ENCODE measurements at places on chromosomes 7 and 10. TPM values are rescaled to one million over a fixed set of nuclear protein-coding genes. Genes with fewer than 3 reads are reported as not detected.

The TMEM270 gene
- total RNA-seq: not detected

The GRM3 gene
- not detected for total RNA-seq

The FAM25A gene
- total RNA-seq: not detected

The PRRT4 gene
- 0.12 TPM for total RNA-seq

DNA sequence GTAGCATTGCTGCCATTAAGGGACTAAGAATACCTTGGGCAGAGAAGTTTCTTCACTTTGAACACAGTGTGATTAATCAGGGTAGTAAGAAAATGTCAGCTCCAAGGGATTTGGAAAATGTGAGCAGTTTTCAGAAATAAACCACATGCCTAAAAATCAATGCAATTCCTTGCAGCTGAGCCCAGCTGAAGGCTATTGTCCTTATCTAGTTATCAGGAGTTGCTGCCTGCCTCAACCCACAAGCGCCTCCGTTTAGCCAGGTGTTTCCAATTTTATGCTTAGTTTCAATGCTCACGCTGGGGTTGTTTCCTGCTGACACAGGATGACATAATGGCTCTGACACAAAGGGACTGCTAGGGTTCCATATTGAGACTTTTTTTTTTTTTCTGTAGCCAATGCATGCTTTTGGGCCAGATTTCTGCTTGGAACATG lies 132.3 kb upstream of the ANK3 start:
- DNase-seq: peak; percentile 13

DNA sequence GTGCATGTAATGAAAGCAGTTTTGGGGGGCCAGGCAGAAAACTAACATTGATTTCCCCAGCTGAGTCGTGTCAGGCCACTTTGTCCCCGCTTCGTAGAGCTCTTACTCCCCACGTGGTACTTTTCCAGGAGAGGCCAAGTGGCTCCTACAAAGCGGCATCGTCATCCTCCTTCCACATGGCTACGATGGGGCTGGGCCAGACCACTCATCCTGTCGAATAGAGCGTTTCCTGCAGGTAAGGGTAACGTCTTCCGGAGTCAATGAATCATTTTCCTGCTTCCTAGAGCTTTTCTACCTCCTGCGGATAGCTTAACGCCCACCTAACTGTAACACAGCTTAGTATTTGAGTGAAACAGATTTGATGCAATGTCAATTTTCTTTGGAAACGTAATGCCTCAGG lies 21.7 kb upstream of the SEC61A2 start:
- no peak for DNase-seq

GRCh38 chr7:120233338-120233737 lies 39.6 kb upstream of the KCND2 start:
- no peak for DNase-seq

DNA sequence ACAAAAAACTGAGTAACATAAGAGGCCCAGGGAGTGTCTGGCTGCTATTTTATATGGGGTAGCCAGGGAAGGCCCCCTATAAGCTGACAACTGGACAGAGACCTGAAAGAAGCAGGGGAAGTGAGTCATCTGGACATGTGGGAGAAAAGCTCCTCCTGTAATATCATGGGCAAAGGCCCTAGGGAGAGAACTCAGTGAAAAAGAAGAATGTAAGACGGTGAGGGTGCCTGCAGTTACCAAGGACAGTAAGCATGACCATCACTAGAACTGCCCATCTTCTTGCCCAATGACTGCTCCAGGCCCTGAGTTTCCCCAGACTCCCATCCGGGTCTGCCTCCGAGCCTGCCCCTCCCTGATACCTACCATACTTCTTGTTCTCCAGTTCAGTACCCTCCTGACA lies 2.3 kb downstream of the ELMO1 start:
- no peak for DNase-seq

- peak; percentile 51 for DNase-seq
Measured at GRCh38 chr7:87218796-87219544, 562 bp downstream of the TMEM243 start.

GRCh38 chr10:100742076-100742771 lies 3.2 kb upstream of the PAX2 start:
- no peak for DNase-seq

GRCh38 chr10:17241611-17242333 lies 13.7 kb downstream of the VIM start:
- no peak for DNase-seq

GRCh38 chr7:3117488-3118231 lies 74.0 kb upstream of the CARD11 start:
- DNase-seq: peak; percentile 69

DNA sequence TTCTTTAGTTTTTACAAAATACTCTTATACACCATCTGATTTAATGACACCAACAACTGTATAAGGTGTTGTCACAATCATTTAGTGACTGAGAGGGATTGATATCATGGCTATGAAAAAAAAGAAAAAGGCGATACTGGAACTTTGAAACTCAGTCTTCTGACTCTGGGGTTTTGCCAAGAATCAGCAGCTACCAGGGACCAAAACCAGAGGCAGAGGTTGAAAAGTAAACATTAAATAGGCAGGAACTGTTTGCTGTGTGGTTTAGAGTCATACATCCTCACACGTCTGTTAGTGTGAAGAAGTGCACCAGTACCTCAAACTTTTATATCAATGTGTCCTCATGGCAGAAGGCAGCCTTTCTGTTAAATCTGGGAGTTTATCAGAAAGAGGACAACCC lies 19.9 kb upstream of the GGCT start:
- DNase-seq: no peak

GRCh38 chr7:75985009-75985517 lies 9.3 kb downstream of the TMEM120A start:
- no peak for DNase-seq

DNA sequence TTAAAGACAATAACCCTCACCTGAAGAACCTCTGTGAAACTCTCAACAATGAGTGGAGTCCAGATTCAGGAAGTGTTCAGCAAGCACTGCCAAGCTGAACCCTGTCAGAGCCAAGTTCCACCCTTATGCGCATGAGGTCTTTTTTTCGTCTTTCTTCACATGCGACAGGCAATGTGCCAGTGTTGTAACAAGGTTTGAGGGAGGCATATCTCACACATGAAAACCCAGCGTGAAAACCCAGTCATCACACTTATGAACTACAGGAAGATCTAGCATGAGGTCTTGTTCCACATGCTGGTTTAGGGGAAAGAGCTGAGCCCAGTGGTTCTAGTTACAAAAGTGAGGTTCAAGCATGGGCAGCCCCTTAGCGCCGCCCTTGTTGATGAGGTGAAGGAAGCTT lies 49.7 kb downstream of the RABGEF1 start:
- DNase-seq: no peak

GRCh38 chr7:43905209-43905946 lies 1.0 kb downstream of the URGCP start:
- DNase-seq: no peak

GRCh38 chr7:90064370-90064769 lies 89.9 kb upstream of the STEAP1 start:
- no peak for DNase-seq

DNA sequence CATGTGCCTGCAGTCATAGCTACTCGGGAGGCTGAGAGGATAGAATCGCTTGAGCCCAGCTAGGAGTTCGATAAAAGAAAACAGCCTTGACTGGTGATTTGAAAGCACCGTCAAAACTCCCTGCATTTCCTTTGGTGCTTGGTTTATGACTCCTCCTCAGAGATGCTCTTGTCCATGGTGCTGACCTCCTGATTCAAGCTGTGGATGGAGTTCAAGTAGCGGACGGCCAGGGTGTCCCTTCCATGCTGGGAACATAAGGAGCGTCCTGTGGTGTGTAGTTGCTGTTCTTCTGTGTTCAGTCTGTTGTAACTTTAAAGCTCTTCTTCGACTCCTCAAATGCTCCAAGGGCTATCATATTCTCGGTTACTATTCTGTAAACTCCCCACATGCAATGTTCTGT lies 382.5 kb upstream of the KIAA1217 start:
- no peak for DNase-seq

GRCh38 chr7:109215341-109215740 lies 645.7 kb downstream of the DNAJB9 start:
- no peak for DNase-seq

DNA sequence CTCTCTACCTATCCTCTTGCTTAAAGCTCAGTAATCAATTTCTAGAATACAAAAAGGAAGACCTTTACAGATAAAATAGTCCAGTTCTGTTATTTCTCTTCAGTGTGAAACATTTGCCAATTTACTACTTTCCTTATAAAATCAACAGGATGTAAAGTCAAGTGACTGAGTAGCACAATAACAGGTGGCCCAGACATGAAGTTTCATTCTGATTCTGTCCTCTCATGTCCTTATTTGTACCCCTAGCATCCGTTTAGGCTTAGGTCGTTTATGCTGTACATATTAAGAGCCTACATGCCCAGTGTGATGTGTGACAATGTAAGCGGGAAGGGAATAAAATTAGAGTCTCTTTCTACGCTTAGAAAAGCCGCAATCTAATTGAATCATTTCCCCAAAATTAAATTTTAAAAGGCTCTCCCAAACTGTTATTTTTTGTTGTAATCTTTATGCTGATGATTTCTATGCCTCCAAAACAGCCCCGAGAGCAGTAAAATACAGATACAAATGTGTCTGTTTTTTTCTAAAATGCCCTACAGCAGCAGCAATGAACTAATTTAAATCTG lies 29.1 kb downstream of the EPC1 start:
- DNase-seq: no peak

DNA sequence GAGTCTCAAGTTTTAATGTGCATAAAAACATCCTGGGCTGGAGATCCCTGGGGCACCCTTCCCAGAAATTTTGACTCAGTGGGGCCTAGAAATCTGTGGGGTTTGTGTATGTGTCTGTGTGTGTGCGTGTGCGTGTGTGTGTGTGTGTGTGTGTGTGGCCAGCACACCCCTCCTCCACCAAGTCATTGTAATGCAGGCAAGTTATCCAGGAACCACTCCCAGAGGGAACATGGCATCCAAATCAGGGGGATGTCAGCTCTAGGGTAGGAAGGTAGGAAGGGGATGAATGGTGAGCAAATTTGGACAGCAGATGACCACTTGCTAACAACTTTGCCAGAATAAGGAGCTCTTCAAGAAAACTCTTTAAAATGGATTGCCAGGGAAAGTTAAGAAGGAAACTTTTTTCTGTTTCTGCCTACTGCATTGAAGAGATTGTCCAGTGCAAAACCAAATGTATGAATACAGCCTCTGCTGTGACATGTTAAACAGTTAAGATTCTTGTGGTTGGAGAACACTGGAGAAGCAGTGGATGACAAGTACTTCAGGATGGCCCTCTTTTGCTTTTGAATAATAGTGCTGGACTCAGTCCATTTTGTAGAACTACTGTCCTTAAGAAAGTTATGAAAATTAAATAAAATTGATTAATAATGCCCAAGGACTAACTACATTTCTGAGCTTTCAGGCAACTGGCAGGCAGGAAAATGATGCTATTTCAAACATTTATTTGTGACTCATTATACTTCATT lies 12.3 kb downstream of the STAMBPL1 start:
- no peak for DNase-seq

DNA sequence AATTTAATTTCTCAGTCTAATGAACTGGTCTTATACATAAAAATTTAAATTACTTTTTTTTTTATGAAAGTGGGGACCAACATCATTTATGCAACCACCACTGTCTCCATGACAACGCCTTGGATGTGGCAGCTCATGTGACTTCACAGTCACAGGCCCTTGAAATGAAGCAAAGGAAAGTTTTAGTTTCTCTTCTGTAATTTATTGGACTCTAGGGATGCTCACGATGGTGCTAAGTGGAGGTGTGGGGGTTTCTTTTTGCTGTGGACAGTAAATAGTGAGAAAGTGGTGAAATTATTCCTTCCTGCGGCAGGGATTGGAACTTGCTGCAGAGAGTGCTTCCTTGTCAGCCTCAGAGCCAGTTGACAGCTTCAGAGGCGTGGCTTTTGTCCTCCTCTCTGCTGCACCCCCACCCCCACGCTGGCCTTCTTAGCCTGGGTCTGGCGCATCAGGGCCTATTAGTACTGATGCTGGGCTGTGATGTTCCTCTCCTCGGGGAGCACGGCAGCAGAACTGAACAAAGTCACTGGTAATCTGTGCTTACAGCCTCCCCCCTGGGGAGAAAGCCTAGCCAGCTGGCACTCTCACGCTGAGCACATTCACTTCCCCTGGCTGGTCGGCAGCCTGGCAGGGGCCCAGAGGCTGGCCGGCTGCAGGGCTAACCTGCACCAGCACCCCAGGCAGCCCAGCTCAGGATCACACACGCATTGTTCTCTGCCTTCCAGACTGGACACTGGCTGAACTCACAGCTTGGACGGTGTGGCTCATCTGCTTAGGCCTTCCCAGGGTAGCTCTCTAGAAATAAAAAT lies 517.5 kb upstream of the GALNT17 start:
- no peak for DNase-seq

DNA sequence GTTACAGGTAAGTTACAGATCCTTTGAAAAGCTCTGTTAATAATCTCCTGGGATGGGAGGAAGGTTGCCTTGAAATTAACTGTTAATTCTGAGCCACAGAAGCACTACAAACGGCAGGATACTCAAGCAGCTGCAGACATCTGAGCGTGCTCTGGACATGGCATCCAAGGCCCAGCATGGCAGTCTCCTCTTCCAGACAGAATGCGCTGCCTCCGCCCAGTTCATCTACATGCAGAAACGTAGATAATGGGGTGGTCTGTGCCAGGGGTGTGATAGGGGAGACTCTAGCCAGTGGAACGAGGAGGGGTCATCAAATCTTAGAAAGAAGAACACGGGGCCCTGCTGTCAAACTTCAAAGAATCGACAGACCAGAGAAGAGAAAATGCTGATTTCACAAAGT lies 13.8 kb downstream of the VIPR2 start:
- no peak for DNase-seq

DNA sequence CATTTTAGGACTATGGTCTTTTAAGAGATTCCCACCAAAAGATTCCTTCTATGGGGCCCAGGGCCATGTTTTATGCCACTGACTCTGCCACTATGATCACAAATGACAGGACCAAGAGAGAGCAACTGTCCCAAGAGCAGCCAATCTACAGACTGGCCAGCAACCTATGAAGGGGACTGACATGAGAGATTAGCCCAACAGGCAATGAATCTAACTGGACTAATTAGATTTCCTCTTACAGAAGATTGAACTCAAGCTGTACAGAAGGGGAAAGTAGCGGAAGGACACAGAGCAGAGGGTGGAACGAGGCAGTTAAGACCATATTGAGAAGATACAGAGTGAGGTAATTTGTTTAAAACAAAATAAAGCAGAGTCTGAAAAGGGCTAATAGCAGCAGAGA lies 25.8 kb downstream of the ZNF800 start:
- DNase-seq: no peak

GRCh38 chr7:670501-671390 lies 55.8 kb upstream of the DNAAF5 start:
- DNase-seq: no peak

GRCh38 chr10:47160261-47160908 lies 139.6 kb upstream of the GDF10 start:
- no peak for DNase-seq

DNA sequence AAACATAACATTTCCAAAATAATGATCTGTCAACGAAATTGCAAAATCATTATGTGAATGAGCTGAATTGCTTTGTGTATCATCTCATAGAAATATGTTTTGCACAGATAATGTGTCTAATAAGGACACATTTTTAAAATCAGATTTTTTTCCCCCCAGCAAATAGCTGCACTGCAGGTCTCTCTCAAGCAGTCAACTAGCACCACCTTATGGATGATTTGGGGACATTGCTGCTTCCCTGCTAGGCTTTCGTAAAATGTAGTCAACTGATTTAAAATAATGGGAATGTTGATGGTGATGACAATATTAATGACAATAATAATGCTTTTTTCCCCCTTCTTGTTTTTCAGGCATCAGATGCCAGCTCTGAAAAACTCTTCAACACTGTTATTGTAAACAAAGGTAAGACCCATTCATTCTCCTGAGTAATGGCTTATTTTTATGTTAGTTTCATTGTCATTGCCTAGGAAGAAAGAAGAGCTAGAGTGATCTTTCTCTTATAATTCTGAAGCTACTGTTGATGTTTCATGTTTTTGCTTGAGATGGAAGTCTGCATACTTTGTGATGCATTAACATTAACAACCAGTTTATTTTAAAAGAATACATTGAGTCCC lies 433.6 kb upstream of the GALNT17 start:
- no peak for DNase-seq

All from activated CD4-positive, alpha-beta memory T cell treated with anti-CD3 and anti-CD28 coated beads for 36 hours (primary cell).